Vagina (tissue), 2 donors: ENCODE measurements at places on chromosomes 7 and 10.
A peak's percentile ranks its signal among the peaks of the same experiment; 100 is the strongest.

DNA sequence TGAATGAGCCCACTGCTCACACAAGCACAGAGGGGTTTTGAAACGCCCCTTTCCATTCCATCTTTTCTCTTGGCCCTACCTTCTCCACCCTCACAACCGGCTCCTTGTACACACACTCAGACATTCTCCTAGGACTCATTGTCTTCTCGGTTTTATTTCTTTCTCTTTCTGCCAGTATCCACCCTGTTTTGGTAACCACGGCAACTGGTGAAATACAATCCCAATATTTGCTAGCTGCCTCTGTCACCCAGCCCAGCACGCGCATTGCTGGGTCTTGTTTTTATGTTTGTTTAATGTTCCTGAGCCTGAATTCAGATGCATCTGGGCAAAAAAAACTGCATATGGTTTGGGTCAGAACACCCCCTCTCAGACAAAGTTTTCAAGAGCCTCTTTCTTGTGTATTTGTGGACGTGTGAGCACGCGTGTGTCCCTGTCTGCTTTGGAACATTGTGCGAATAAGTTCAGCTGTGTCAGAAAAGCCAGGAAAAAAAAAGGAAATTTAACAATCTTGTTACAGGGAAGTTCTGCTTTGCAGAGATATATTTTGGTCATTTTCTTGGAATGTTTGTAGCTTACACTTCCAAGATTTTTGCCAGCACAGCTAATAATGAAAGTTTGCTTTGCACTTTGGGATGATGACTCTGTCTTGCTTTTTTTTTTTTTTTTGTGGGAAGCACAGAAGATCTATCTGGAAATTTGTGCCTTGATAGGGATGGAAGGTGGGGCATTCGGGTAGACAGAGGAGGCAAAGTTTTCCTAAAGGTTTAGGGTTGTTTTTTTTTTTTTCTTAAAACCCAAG lies 225.9 kb downstream of the TRIL start:
- H3K4me3 ChIP-seq = no peak overlapping the region
- peak overlapping the region; percentile 51 for H3K27ac ChIP-seq
- peaks cover 22% of the 10 kb centered on the region for H3K4me1 ChIP-seq
- DNase-seq = no peak

DNA sequence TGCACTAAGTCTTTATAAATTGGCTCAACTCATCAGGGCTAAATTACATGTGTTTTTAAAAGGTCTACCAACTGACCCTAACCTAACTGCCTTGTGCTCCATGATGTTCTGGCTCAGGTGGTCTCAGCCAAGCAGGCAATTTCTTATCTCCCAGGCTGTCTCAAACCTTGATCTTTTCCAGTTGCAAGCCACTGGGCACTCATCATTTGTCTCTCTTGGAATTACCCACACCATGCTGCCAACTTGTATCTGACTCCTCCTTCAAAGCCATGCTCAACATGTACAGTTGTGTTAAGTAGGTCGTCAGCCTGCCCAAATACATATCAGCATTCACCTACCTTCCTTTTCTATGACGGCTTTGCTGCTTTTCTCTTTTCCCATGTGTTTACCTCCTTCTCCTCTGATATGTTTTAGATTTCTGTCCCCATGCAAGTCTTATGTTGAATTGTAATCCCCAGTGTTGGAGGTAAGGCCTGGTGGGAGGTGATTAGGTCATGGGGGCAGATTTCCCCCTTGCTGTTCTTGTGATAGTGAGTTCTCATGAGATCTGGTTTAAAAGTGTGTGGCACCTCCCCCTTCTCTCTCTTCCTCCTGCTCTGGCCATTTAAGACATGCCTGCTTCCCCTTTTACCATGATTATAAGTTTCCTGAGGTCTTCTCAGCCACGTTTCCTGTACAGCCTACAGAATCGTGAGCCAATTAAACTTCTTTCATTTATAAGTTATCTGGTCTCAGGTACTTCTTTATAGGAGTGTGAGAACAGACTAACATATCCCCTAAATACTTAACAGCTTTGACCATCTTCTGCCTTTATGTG lies 130.0 kb downstream of the ELAPOR2 start:
- DNase-seq = no peak
- H3K36me3 ChIP-seq = no peaks in the 10 kb centered on the region
- no peak overlapping the region for H3K27ac ChIP-seq
- no peaks in the 10 kb centered on the region for H3K4me1 ChIP-seq
- no peaks in the 10 kb centered on the region for H3K27me3 ChIP-seq

GRCh38 chr10:114703377-114704107 lies 45.5 kb upstream of the ABLIM1 start:
- no peaks in the 10 kb centered on the region for H3K36me3 ChIP-seq
- no peak overlapping the region for H3K4me3 ChIP-seq
- no peaks in the 10 kb centered on the region for H3K27me3 ChIP-seq

DNA sequence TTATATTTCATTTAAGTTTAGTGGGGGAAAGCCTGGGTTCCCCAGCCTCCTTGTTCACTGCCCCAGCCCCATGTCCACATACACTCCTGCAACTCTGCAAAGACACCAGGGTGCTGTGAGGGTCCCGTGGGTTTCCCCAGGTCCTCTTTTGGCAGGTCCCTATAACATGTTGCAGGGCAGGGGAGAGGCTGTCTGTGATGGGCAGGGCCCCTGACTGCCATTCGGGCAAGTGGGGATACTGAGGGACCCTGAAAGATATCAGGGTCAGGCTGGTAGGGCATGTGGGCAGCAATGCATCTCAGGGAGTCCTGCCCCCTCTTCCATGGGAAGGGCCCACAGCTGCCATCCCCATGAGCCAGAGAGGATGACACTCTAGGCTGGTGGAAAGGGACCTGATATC lies 28.4 kb downstream of the RASGEF1A start:
- H3K36me3 ChIP-seq = no peaks in the 10 kb centered on the region
- no peaks in the 10 kb centered on the region for H3K4me1 ChIP-seq
- no peak for DNase-seq

DNA sequence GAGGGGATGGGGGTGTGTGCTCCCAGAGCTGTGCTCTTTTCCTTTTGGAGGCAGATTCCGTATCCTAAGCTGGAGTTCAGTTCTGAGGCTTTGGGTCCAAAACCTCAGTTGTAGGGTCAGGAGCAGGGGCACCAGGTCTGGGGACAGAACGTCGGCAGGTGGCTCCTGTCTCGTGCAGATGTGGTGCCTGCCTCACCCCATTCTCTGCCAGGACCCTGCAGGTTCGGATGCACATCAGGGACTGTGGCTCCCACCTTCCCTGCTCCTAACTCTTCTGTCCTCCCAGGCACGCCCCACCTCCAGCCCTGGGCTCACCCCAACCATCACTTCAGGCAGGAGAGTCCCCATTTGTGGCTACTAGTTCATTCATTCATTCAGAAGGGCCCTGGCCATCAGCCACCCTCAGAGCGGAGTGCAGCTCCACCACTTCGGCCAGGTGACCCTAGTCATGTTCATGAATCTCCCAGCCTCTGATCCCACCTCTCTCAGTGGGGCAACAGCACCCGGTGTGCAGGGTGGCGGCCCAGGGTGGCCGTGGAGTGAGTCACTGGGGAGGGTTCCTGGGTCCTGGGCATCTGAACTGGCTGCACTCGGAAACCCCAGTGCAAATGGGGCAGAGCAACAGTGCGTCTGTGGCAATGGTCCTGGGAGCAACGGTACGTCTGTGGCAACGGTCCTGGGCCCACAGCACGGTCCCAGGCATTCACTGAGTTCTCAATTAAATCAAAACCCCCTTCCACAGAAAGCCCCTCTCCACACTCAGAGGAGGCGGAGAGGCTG lies 100.8 kb upstream of the FAM20C start:
- H3K27ac ChIP-seq = peak overlapping the region; percentile 4
- DNase-seq = no peak
- H3K4me3 ChIP-seq = no peak overlapping the region
- no peaks in the 10 kb centered on the region for H3K36me3 ChIP-seq
- H3K4me1 ChIP-seq = peaks cover 40% of the 10 kb centered on the region

- no peaks in the 10 kb centered on the region for H3K36me3 ChIP-seq
- H3K4me1 ChIP-seq = no peaks in the 10 kb centered on the region
- DNase-seq = no peak
- no peak overlapping the region for H3K4me3 ChIP-seq
- no peak overlapping the region for H3K27ac ChIP-seq
Observed at GRCh38 chr10:69247313-69247710, 27.2 kb downstream of the HKDC1 start.

GRCh38 chr10:43026039-43026973 lies 50.6 kb upstream of the RET start:
- no peaks in the 10 kb centered on the region for H3K4me1 ChIP-seq
- H3K27me3 ChIP-seq = no peaks in the 10 kb centered on the region
- no peaks in the 10 kb centered on the region for H3K36me3 ChIP-seq
- no peak for DNase-seq
- no peak overlapping the region for H3K27ac ChIP-seq

DNA sequence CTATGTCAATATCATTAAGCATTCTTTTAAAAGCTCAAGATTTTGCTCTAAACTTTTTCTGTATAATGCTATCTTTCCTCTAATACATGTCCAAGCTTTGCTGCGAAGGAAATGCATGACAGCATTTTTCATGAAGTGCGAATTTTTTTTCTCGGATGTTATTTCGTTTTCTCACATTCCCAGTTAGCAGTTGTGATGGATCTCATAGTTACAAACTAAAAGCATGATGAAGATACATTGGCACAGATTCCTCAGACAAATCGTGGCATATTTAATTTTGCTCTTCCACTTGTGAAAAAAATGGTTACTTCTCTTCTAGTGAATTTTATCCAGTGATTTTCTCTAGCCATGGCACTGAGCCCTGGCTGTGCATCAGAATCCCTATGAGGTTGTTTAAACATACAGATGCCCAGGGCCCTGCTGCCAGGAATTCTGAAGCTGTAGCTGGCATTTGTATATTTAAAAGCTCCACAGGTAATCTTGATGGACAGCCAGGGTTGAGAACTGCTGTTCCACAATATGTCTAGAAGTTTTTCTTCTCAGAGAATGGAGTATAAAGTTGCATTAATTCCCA lies 299.8 kb upstream of the NEBL start:
- H3K27ac ChIP-seq = no peak overlapping the region
- no peak for DNase-seq
- no peaks in the 10 kb centered on the region for H3K36me3 ChIP-seq
- no peaks in the 10 kb centered on the region for H3K27me3 ChIP-seq
- H3K4me3 ChIP-seq = no peak overlapping the region

DNA sequence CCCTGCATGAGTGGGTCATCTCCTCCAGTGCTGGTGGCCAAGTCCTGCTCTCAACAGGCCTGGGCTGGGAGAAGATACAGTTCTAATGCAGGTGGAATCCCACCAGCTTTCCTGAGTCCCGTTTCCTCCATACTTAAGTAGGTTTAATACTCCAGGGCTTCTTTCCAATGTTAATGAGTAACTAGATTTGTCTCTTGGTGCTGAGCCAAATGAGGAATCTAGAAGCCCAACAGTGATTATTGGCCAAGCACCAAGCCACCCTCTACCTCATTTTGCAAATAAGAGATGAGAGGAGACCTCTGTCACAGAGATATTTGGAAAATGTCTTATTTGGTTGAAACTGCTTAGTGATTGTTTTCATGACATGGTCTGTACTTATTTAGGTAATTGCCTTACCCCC lies 37.1 kb downstream of the STARD3NL start:
- peaks cover 21% of the 10 kb centered on the region for H3K4me1 ChIP-seq
- peak overlapping the region; percentile 53 for H3K27ac ChIP-seq
- DNase-seq = no peak
- H3K27me3 ChIP-seq = no peaks in the 10 kb centered on the region
- no peak overlapping the region for H3K4me3 ChIP-seq
- H3K36me3 ChIP-seq = no peaks in the 10 kb centered on the region

- H3K4me1 ChIP-seq = no peaks in the 10 kb centered on the region
- no peaks in the 10 kb centered on the region for H3K36me3 ChIP-seq
- no peak for DNase-seq
Observed at GRCh38 chr10:43027331-43027955, 49.4 kb upstream of the RET start.

GRCh38 chr10:94042001-94042833 lies 48.5 kb downstream of the PLCE1 start:
- H3K27me3 ChIP-seq = no peaks in the 10 kb centered on the region
- DNase-seq = no peak
- H3K36me3 ChIP-seq = no peaks in the 10 kb centered on the region

DNA sequence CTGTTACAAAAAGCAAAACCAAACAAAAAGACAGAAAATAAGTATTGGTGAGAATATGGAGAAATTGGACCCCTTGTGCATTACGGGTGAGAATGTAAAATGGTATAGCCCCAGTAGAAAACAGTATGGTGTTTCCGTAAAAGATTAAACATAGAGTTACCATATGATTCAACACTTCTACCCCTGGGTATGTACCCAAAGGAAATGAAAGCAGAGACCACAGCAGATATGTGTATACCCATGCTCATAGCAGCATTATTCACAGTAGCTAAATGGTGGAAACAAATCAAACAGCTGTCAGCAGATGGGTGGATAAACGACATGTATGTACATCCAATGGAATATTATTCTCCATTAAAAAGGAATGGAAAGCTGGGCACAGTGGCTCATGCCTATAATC lies 42.4 kb downstream of the STARD3NL start:
- no peaks in the 10 kb centered on the region for H3K27me3 ChIP-seq
- H3K36me3 ChIP-seq = peaks cover 47% of the 10 kb centered on the region
- no peak for DNase-seq
- H3K4me1 ChIP-seq = peaks cover 5% of the 10 kb centered on the region

GRCh38 chr10:127407551-127407950 lies 141.6 kb upstream of the NPS start:
- no peak for DNase-seq
- H3K4me1 ChIP-seq = peaks cover 4% of the 10 kb centered on the region
- H3K27ac ChIP-seq = no peak overlapping the region
- no peaks in the 10 kb centered on the region for H3K36me3 ChIP-seq
- no peaks in the 10 kb centered on the region for H3K27me3 ChIP-seq

GRCh38 chr7:11450281-11450680 lies 381.7 kb downstream of the THSD7A start:
- H3K27ac ChIP-seq = no peak overlapping the region
- peaks cover 7% of the 10 kb centered on the region for H3K4me1 ChIP-seq
- no peaks in the 10 kb centered on the region for H3K27me3 ChIP-seq
- no peak overlapping the region for H3K4me3 ChIP-seq

DNA sequence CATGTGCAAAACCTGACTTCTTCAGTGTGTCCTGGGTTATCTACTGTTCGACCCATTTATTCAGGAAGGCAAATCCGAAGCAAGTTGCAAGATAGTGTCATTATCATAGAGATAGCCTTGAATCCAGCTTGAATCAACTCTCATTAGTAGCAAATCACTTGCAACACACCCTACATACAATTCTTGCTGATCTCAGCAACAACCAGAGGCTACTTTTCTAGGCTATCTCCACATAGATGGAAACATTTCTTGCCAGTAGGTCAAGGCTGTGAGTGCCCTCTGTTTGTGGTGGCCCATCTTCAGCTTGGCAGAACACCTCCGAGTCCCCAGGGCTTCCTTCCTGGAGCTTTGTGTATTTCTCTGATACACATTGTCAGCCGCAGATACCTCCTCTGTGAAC lies 12.0 kb downstream of the UBTD1 start:
- no peak overlapping the region for H3K27ac ChIP-seq
- H3K4me3 ChIP-seq = no peak overlapping the region
- no peaks in the 10 kb centered on the region for H3K36me3 ChIP-seq
- peaks cover 32% of the 10 kb centered on the region for H3K4me1 ChIP-seq
- DNase-seq = no peak

GRCh38 chr10:65892284-65892683 lies 1033.6 kb upstream of the LRRTM3 start:
- DNase-seq = no peak
- no peak overlapping the region for H3K27ac ChIP-seq
- no peak overlapping the region for H3K4me3 ChIP-seq
- H3K36me3 ChIP-seq = no peaks in the 10 kb centered on the region
- no peaks in the 10 kb centered on the region for H3K4me1 ChIP-seq
- no peaks in the 10 kb centered on the region for H3K27me3 ChIP-seq
